CD4-positive, alpha-beta T cell treated with Interleukin-15 for 1 hour (primary cell): ENCODE measurements at places on chromosomes 12 and 14.

- no peak for DNase-seq
Observed at GRCh38 chr12:4873947-4874346, 35.8 kb upstream of the KCNA1 start.

DNA sequence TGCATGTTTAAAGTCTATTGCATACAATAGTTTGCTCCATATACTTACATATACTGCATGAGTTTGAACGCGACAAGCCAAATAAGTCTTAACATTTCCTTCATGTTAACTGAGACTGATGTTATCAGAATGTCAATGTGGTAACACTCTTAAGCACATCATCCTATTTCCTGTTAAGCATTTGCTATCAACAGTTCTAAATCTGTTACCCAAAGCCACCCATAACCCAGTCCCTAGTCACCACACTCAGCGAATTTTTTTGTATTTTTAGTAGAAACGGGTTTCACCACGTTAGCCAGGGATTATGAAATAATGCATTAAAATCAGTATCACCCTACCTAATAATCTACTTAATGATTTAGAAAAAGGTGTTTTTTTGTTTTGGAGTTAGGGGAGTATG is 39.4 kb downstream of the HNRNPC start:
- no peak for DNase-seq

GRCh38 chr12:131287938-131288764 is 334.4 kb downstream of the ADGRD1 start:
- DNase-seq, result no peak

- no peak for DNase-seq
Observed at GRCh38 chr14:100041271-100041670, 24.0 kb upstream of the EVL start.

- no peak for DNase-seq
Observed at GRCh38 chr12:66600903-66601302, 78.0 kb downstream of the GRIP1 start.

DNA sequence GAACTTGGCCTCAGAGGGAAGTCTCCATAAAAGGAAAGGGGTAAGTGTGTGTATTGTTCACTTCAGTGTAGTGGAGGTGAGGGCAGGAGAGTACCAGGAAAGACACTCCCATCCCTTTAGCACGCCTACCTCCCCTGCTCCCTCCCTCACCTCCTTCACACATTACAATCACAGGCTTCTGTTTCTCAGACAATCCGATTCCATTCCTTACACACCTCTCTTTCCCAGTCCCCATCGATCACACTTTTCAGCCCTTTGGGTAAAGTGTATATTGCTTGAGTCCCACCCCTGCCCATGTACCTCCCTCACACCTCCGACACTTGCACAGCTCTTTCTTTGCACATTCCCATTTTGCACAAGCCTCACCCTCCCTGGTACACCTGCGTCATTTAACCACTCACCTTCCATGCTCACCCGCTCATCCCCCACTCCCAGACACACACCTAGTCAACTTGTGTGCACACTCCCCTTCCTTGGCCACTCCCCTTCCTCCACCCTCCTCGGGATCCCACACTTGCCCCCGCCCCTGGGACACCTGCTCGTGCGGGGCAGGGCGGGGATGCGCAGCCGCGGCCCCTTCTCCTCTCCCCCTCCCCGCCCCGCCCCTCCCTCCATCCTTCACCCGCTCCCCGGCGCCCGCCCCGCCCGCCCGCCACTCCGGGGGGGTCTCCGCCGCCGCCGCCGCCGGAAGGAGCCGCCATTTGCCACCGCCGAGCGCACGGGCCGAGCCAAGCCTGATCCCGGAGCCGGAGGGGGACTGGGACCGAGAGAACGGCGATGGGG is at the start of gene MARCHF9:
Gene MARCHF9 (plus strand): TSS at position 693 of the 783 bp plus-strand sequence. CDS start 426 bp downstream, outside the sequence.
- DNase-seq, result peak; percentile 91

- DNase-seq, result no peak
Observed at GRCh38 chr12:94851396-94852028, 152.0 kb downstream of the NDUFA12 start.

DNA sequence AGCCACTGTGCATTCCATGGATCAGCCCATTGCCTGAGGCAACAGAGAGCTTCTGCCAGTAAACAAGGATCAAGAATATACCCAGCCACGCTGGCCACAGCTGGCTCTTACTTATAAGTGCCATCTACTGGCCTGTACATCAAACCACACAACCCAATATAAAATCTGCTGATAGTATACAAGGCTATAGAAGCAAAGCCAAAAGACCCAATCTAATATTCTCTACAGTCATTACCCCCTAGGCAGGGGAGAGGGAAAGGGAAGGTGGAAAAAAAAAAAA is 4.4 kb upstream of the FAM186B start:
- DNase-seq, result no peak

DNA sequence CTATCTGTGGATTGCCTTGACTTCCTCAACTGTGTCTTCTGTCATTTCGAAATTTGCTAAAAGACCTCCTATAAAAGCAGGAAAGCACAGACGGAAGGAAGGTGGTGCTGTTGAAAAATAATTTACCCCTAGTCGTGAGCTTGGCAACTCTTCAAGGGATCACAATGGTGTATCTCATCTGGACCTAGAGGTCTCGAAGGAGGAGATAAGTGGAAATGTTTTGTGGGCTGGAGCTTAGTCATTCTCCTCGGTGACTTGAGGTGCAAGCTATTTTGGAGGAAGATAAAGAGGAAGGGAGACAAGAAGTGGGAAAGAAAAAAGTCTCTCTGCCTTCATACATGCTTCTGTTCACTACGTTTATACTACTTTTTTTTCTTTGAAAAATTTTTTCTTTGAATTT is 89.9 kb downstream of the FLRT2 start:
- DNase-seq, result no peak

DNA sequence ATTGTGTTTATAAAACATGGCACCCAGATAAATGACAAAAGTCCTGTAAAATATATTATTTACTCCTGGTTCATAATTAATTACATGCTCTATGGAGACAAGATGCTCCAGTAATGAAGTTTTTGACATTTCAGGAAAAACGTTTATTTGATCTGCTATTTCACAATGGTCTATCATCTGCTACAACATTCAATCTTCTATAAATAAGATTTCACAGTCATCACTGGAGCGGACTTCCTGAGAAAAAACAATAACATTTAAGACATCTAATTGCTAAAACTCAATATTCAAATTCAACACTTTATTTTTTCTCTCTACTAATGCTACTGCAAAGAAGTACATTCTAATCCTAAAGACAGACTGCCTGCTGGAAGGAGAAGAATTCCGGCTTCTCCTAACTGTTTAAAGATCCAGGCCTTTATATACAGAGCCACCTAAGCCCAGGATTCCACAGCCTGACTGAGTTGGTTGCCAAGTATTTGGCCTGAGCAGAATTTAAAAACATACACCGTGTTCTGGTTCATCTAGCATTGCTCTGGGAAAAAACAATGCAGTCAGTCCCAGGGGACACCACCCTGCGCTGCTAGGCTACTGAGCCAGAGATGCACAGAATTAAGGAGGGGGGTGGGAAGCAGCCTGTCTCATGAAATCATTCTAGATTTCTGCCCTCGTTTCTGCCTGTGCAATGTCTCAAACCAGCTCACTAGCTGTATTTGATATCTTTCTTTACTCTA is 58.0 kb downstream of the TMTC1 start:
- DNase-seq, result no peak

DNA sequence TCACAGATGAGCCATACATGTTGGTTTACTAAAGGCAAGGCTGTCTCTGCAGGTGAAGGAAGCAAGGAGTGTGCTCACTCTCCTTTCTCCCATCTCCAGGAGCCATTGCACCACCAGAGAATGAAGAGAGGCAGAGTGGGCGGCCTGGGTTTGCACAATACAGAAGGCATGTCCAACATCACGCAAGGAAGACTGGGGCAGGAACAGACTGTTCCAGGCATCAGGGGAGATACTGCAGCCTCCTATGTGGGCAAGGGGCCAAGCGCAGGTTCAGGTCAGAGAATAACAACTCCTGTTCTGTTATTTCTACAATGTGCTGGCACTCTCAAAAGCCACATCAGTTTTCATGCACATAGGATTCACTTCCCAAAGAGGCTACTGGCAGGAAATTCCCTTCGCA is 1.7 kb upstream of the TMEM229B start:
- DNase-seq, result no peak

GRCh38 chr12:96134200-96134599 is 60.0 kb upstream of the ELK3 start:
- DNase-seq, result no peak

DNA sequence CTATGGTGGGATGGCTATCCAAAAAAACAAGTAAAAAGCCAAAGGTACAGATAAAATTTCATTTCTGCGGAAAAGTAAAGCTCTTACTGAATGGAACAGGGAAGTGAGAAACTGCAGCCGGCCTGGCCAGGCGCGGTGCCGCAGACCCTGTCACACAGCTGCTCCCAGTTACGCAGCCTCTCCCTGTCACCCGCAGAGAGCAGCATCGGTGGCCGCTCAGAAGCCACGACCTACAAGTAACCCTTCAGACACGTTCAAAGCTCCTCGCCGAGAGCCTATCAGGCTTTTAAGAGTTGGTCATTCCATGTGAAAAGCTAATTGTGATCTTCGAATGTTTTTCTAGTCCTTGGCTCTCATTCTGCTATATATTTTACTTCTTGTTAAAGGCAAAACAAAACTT is 11.0 kb upstream of the ANKLE2 start:
- DNase-seq, result peak; percentile 62

GRCh38 chr14:26403760-26404159 is 194.1 kb downstream of the NOVA1 start:
- DNase-seq, result no peak

- DNase-seq, result no peak
Observed at GRCh38 chr14:90374813-90375212, 22.0 kb upstream of the CALM1 start.

DNA sequence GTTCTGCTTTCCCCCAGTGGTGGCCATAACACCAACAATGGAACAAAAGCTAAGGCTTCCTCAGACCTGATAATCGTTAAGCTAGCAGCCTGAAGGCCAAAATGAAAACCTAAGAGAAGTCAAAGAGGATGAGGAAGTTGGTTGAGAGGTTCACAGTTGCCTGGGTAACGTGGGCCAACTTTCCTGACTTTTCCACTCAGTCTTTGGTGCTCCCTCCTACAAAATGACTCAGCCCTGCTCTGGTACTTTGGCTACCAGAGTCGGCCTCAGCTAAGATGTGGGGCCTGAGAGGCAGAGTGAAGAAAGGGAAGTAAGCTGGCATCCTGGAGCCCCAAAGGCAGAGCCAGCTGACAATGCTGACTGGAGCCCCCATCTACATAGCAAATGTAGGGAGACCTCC is 14.9 kb upstream of the FKBP11 start:
- peak; percentile 57 for DNase-seq

DNA sequence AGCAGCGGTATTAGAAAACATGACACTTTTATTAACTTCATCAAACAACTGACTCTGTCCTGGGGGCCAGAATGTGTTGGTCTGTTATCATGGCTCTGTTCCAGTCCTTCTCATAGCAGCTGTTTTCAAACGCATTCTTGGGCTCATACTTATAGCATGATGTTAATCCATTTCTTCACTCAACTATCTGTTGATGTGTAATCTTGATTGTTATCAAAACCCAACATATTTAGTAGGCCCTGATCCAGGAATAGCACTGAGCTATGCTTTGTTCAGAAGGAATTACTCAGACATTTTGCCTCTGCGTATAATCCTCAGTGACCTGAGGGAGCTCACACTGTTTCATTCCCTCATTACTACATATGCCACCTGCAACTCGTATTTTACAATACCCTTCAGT is 315.9 kb downstream of the BMP4 start:
- DNase-seq, result no peak

- DNase-seq, result no peak
Observed at GRCh38 chr12:70154960-70155589, 88.2 kb upstream of the CNOT2 start.

GRCh38 chr12:81957631-81958030 is 198.5 kb upstream of the PPFIA2 start:
- no peak for DNase-seq

DNA sequence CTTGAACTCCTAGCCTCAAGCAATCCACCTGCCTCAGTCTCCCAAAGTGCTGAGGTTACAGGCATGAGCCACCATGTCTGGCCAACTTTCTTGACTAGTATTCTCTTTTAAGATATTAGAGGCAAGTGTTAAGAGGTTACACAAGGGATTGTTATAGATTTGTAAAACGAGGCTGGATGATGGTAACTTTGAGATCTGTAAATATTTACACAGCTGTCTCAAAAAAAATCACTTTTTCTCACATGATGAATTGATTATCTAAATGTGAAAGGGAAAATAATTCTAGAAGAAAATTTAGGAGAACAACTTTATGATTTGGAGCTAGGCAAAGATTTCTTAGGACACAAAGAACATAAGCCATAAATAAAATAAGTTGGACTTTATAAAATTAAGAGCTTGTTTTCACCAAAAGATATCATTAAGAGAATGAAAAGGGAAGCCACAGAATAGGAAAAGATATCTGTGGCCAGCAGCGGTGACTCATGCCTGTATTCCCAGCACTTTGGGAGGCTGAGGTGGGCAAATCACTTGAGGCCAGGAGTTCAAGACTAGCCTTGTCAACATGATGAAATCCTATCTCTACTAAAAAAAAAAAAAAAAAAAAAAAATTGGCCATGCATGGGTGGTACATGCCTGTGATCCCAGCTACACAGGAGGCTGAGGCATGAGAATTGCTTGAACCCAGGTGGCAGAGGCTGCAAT is 77.4 kb downstream of the BBS10 start:
- no peak for DNase-seq
